Stimulated activated CD4-positive, alpha-beta T cell treated with anti-CD3 and anti-CD28 coated beads, TNF-alpha, amount 100 ng/mL, for 1 hour (primary cell): ENCODE measurements at places on chromosomes 4 and X.

DNA sequence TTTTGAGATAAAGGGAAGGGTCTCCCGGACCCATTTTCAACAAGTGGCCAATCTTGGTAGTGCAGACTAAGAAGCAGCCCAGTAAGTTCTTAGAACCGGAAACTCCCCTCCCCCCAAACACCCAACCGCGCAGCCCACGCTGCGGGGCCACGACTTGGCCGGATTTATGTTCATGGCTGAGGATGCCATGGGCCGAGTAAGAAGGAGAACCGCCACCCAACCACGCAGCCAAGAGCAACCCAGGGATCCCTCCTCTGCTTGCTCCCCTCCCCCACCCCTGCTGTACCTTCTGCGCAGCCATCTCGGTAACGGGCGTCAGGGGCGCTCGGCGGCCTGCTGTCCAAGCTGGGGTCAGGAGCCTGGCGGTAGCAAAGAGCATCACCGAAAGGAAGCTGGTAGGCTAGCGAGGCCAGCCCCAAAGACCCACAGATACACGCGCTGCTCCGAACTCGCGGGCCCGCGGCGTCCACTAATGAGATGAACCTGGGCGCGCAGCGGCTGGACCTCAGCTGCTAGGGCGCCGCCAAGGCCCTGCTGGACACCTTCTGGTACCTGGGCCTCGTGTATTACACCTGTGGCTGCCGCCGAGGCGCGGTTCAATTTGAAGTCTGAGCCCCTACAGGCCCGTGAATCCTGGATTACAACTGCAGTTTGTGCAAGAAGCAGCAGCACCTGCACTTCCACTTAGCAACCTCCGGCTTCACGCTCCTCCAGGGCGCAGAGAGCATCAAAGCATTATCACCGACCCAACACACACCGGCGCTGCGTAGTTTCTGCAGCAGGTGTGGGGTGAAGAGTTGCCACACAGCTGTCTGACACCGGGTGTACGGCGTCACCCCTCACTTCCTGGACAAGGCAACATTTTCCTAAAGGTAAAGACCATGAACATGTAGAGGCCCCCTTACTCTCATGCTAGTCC is 63.4 kb downstream of the NUDT10 start:
- no peak for DNase-seq

- DNase-seq, result no peak
Measured at GRCh38 chrX:118726887-118727685, at the start of gene IL13RA1. TSS of gene IL13RA1 (plus strand) at chrX:118727606. CDS start at chrX:118727639, 33 bp downstream.

GRCh38 chrX:54495814-54496516 is at the start of gene FGD1:
TSS of gene FGD1 (minus strand) at chrX:54496234. CDS start at chrX:54495432, 802 bp downstream.
- DNase-seq, result no peak

DNA sequence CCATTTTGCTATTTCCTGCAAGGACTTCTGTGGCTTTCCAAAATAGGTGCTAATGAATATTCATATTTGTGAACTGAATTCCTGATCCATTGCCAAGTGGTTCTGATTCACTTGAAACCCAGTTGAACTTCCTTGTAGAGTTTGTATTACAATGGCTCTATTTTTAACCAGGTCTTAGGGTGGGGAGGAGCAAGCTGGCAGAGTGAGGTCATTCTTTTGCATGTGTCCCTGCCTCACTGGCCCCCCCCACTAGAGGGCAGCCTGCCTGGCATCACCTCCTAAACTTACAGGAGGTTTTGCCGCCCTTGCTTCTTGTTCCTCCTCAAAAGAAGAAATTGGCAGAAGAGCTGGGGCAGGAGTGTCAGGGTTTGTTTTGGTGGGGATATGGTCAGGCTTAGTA is 10.5 kb downstream of the PTTG2 start:
- peak; percentile 7 for DNase-seq

DNA sequence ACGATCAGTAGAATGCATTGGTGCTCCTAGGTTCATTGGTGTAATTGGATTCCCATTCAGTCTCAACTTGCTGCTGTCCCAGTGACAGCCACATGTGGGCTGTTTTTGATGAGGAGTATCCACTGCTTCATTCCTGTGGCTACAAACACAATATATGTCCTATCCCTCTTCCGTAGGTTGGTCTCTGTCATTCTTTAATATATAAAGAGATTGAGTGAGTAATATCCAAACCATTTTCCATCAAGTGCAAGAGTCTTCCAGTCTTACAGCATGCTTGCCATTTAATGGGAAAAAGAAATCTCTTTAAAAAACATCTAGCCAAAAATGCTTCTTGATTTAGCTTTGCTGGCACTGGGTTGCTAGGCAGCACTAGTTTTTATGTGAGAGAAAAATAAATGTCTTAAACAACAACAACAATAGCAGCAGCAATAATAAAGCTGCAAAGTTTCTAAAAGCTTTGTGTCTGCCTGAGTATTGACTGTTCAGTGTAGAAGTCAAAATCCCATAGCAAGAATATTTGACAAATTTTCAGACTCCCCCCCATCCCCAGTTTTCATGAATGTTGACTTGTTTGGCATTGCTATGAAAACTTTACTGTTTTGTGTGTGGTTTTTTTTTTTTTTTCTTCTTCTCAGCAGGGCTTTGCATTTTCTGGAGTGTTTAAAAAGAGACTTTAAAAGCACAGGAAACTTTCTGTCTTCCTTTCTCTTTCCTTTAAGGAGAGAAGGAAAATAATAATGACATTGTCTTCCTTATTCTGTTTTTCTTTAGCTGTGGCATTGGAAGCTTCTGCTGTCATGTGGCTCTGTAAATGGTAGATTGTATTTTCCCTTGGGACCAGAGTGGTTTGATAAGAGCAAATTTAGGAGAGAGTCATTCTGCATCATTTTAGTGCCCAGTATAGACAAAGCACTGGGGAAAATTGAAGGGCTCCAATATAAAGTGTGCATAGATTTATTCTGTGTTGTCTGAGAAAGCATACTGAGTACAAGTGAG is 244.3 kb downstream of the ARHGAP10 start:
- no peak for DNase-seq

- DNase-seq, result no peak
Measured at GRCh38 chr4:66577922-66578321, 907.6 kb upstream of the EPHA5 start.

- no peak for DNase-seq
Measured at GRCh38 chr4:121050300-121050699, 22.0 kb downstream of the NDNF start.

DNA sequence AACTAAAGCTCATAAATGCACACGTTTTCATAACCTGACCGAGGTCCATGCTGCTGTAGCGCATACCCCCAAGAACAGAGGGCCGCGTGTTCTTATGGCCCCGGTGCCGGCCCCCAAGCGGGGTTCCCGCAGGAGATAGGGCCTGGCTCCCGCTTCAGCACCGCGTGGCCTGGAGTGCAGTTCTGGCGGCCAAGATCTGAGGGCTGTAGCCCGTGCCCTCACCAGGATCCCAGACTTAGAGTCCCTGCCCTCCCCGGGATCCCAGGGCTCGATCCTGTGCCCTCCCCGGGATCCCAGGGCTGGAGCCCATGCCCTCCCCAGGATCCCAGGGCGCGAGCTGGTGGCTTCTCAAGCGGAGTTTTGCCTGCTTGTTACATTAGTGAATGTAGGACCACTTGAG is 1.0 kb upstream of the GRPEL1 start:
- DNase-seq, result no peak

- no peak for DNase-seq
Measured at GRCh38 chr4:104524591-104524990, 29.9 kb upstream of the CXXC4 start.

DNA sequence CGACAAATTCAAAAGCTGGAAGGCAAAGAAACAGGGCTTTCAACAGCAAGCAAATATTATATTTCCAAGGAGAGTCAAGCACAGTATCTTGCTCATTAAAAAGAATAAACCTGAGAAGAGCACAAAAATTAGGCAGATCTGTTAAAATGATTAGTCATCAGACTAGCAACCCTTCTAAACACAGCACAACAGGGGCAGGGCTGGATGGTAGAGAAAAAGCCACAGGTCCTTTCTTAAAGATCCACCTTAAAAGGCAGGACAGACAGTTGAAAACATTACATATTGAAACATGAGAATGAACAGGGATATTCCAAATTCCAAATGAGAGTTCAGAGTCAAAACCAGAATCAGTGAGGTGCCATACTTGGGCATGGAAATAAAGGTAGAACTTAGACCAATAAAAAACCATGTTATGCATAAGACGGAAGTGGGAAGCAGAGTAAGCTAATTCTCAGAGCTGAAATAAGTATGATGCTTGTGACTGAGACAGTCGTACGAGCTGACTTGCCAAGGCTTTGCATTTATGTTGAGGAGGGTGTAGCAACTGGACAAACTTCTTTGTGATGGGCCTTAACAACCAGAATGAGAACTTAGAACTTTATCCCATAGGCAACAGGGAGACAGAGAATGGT is 126.9 kb upstream of the FAM9B start:
- no peak for DNase-seq

- DNase-seq, result no peak
Measured at GRCh38 chrX:82775426-82775825, 732.7 kb upstream of the POU3F4 start.

DNA sequence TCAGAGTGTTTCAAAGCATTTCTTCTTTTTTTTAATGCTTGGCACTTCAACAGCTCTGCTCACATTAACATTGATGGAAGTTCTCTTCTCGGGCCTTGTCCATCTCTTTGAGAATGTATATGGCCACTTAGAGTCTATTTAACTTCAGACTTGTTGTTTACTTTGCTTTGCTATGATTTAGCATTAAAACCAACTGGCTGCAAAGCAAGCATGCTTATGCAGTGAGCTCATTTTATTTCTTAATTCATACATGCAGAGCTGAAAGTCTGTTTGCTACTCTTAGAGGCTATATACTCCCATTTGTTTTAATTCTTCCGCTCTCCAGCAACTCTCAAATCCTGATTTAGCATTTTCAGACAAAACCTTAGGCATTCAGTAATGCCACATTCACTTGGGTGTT is 107.6 kb upstream of the PACRGL start:
- no peak for DNase-seq

- DNase-seq, result no peak
Measured at GRCh38 chrX:130402208-130402684, 459 bp downstream of the RBMX2 start.

- DNase-seq, result no peak
Measured at GRCh38 chr4:128225148-128225547, 62.5 kb downstream of the PGRMC2 start.

GRCh38 chr4:170868170-170868569 is 778.4 kb upstream of the AADAT start:
- DNase-seq, result no peak

DNA sequence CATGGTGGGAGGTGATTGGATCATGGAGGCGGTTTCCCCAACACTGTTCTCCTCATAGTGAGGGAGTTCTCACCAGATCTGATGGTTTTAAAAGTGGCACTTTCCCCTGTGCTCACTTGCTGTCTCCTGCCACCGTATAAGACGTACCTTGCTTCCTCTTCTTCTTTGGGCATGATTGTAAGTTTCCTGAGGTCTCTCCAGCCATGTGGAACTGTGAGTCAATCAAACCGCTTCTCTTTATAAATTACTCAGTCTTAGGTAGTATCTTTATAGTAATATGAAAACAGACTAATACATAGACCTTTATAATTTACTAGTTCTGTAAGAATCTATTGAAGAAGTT is 82.5 kb upstream of the PITX2 start:
- DNase-seq, result no peak

DNA sequence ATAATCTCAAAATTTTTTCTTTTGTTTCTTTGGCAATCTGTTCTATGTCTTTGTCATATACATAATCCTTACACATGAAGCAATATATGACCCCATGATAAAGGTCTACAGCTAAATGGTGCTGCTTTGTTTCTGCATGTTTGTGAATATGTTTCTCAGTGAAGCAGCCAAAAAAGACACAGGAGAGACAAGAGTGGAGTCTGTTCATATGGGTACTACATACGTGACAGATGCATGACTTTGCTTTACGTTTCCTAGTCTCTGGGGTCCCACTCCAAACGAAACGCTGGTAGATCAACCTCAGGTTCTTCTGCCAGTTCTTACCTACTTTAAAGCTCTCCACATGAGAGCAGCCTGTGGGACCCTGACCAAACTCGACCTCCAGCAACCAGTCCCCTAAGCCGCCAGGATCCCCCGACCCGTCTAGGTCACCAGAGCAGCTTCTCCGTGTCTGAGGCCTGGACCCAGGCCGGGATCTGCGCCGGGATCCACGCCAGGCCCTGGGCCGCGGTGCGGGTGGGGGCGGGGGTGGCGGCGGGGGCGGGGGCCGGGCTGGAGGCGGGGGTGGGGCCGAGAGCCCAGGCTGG is 1.5 kb downstream of the USP51 start:
- no peak for DNase-seq

GRCh38 chr4:1177274-1178141 is 5.1 kb upstream of the SPON2 start:
- DNase-seq, result no peak
